ENCODE measurements at places on chromosomes 7 and 10.

DNA sequence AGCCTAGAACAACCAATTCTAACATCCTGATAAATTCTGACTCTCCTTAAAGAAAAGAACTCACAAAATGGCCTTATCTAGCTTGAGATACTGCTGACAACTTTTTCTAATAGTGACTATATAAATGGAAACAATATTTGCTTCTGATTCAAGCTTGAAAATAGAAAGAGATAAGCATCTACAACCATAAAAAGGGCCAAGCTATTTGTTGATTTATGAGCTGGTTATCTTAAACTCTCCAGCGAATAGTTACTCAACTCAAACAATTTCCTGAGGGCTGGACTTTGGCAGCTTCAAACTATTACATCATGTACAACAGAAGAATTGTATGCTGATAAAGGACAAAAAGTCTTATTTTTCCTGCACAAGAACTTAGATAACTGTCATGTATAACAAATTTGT is 4.6 kb downstream of the USP54 start:
- no peak for DNase-seq

- DNase-seq = no peak
Measured at GRCh38 chr7:54946764-54947163, 72.1 kb upstream of the EGFR start.

DNA sequence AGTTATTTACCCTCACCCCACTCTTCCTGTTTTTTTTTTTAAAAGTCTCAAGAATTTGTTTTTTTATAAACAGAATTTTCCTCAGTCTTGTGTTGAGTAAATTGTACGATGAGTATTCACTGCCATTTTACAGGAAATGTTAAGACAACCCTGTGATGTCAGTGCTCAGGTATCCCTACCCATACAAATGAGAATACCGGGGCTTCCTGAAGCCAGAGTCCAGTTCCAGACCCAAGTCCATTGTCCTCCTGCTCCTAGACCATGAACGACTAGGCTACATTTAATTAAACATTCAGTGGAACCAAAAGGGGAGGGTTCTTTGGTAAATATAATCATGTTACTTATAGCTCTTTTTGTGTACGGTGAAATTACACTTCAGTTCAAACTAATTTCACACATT is 79.2 kb downstream of the GNAI1 start:
- DNase-seq = no peak

- DNase-seq = no peak
Measured at GRCh38 chr10:23694446-23694920, 255.6 kb downstream of the OTUD1 start.

- DNase-seq = no peak
Measured at GRCh38 chr7:41685684-41686083, 17.2 kb downstream of the INHBA start.

GRCh38 chr7:22354462-22354861 is 2.5 kb downstream of the RAPGEF5 start:
- no peak for DNase-seq

- DNase-seq = no peak
Measured at GRCh38 chr10:121041499-121041898, 190.3 kb downstream of the WDR11 start.

DNA sequence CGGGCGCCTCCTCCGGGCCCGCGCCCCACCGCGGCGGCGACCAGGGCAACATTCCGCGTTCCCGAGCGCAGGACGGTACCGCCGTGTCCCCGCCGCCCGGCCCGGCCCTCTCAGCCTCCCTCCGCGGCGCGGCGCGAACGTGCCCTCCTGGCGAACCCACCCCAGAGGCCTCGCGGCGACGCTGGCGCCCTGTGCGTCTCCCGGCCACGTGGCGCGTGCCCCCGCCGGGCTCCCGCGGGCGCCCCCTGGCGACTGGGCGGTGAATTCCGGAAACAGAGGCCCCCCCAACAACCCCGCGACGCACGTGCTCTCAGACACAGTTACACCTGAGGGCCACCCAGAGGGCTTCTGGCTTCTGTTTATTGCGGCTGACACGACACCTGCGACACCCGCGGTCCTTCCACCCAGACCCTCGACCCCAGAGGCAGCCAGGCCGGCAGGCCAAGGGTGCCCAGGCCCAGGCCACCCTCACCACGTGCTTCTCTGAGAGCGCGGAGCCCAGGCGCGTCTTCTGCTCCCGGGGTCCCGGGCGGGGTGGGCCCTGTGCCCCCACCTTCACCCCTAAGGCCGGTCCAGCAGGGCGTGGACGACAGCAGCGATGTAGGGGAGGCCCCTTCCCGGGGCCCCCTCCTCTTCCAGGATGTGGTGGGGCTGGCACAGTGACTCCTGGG is at the start of gene SAP25:
SAP25 (minus strand) TSS at position 210 of the 671 bp plus-strand sequence; CDS start at position 52, 158 bp downstream.
- no peak for DNase-seq

DNA sequence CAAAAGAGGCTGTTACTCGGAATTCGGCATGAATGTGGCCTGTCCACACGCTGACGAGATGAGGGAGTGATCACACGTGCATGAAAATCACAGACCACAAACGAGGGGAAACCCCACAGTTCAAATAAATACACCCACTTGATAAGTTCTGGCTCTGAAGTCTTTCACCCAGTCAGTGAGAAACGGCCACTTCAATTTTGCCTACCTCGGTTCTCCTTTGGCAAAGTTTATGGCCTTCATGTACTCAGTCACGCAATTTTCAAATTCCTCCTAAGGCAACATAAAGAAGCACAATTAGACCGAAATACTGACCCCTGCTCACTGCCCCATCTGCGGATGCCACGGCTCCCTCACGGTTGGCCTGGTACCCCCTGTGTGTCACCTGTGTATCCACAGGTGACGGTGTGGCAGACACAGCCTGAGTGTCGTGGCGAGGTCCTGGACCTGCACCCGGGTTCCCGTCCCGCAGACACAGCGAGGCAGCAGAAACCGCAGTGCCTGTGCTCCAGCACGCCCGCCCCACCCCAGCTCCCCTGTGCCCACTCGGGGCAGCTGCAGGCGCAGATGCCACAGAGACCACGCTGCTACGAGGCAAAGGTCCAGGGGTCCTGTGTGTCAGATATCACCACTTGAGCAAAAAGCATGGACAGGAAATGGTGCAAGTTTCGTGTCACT is 1.4 kb downstream of the CFAP46 start:
- no peak for DNase-seq

DNA sequence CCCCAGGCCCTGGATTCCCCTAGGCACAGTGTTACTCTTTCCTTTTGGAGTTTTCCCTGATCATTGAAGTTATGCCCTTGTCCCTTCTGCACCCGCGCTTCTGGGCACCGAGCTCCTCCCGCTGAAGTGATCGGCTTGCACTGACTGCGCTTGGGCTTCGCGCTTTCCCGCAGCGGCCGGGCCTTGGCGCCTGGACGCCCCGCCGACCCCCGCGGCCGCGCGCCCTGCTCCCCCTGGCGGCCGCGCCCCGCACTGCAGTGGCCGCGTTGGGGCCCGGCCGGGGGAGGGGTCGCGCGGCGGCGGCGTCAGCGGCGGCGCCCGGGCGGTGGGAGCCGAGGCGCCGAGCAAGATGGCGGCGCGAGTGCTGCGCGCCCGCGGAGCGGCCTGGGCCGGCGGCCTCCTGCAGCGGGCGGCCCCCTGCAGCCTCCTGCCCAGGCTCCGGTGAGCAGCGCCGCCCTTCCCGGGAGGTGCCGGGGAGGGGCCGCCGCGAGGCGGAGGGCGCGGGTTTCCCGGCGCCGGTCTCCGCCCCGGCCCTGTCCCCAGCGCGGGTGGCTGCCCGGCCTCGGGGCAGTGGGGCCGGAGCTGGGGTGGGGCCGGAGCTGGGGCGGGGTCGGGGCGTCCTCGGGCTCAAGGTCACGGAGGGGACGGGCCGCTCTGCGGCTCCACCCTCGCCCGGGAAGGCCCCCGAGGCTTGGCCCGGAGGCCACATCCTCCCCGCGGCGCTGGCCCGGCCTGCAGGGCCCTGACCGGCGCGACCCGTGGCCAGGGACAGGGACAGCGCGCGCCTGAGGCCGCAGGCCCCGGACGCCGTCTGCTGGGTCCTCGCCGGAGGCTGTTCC is at the start of gene NIPSNAP2:
NIPSNAP2 (plus strand) TSS at position 325 of the 839 bp plus-strand sequence; CDS start at position 350, 25 bp downstream.
- peak; percentile 71 for DNase-seq

GRCh38 chr7:47501406-47501805 is 80.5 kb downstream of the TNS3 start:
- DNase-seq = no peak

DNA sequence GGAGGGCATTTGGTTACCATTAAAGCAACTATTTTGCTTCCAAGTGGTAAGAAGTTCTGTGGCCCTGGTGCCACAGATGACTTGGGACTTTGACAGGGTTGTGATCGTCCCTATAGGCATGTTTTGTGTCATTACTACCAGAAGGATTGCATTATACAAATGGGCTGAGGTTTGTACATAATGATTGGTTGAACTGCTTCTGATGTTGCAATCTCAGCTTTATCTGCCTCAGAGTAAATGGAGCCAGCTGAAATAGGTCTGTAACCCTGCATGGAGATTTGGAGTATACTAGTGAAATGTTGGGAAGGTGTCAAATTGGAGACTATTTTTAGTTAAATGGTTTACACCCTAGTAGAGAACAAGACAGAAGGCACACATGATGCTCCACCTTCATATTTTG is 46.1 kb upstream of the SEPTIN7 start:
- DNase-seq = no peak

GRCh38 chr7:132225216-132226030 is 350.8 kb downstream of the PLXNA4 start:
- DNase-seq = no peak

DNA sequence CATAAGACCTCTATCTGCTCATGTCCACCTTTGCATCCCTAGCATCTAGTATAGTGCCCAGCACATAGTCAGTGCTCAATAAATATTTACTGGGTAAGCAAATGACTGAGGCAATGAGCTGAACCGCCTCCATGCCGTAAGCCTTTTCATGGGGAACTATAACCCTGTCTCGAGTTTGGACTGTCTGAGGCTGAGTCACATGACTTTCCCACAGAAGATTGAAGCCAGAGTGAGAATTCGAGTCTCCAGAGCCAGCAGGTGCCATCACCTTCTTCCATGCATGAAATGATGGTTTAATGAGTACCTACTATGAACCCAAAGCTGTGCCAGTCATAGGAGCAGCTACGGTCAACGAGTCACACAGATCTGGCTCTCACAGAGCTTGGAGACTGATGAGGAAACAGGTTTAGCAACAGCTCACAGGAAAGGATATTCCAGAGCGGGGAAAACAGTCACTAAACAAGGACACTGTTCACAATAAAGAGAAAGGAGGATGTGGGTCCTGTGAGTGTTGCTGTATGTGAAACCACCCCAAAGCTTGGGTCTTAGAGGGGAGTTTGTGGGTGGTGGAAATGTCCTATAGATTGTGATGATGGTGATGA is 75.2 kb downstream of the TEX36 start:
- DNase-seq = no peak

DNA sequence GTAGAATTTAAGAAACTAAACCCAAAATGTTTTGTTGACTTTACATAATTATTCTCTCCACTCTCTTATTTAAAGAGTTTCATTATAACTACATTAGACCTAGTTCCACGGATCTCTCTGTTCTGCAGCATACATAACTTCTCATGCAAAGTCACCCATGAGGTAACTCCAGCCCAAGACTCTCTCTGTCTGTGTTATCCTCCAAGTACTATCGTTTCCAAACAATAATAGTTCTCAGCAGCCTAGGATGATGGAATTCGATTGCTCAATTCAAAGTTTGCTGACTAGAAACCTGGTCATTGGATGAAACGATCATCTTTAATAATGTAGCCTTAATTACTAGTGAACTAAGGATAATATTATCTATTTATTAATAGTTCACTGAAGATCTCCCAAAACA is 203.1 kb upstream of the PTN start:
- no peak for DNase-seq
